ENCODE measurements at places on chromosomes 5 and 9.
A peak's percentile ranks its signal among the peaks of the same experiment; 100 is the strongest.

DNA sequence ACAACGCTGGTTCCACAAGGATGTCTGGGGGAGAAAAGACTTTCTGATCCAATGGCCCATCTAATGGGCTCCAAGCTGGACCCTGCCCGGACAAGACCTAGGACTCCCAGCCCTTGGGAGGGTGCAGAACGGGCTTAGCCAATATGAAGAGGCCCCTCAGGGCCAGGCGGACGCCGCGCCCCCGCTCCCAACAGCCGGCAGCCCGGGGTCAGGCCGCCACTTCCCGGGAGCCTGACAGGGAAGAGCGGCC is 493 bp downstream of the P4HA2 start:
- DNase-seq: no peak

- no peak for DNase-seq
Observed at GRCh38 chr9:76529653-76530052, 70.7 kb downstream of the GCNT1 start.

DNA sequence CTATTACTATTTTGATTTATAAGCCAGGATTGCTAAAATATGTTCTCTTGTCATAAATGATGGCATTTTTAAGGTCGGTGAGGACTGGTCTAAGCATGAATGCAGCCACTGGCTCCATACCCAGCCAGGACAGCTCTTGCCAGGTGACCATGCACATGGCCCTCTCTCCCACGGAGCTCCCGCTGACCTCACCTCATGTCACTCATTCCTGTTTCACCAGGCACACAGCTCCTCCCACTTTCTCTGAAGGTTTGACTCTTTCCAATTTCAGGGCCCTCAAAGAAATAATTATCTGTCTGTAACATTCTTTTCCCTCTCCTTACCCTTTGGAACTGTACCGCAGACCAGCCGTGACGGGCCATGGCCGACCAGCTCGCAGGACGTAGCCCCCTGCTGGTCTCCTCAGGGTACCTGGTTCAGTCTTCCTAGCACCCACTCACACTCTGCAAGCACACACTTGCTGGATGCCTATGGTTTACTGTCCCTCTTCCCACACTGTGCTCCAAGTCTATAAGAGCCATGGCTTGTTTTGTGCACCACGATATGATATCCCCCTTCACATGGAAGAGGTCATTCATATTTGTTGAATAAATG is 72.5 kb downstream of the LIFR start:
- no peak for DNase-seq

DNA sequence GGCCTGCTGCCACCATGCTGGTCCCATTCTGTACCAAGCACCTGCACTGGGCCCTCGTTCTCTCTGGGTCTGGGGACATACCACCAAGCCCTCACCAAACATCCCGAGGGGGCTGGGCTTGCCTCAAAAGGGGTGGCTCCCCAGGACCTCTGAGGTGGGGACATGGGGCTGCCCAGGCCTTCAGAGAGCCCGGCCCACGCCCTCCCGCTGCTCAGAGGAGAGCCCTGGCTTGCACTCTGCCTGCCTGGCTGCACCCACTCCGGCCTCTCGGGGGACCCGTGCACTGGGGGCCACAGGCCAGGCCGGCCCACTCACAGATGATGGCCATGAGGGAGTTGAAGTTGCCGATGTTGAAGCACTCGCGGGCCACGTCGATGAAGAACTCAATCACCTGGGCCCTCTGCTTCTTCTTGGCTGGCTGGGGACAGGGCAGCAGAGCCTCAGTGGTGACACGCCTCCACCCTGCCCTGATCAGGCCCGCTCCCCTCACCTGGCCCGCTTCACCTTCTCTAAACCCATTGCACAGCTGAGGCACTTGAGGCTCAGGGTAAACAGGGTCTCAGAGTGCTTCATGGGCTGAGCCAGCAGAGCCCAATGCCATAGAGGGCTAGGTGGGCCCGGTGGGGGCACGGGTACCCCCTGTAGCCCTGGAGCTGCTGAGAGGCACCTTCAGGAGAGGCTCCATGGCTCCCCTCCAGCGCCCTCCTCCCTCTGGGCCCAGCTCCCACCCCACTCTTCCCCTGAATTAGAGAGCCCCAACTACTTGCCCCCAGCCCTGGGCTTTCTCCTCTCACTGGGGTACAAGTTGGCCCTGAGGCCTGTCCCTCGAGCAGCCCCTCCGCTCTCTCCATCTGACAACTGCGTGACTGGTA is 47.7 kb upstream of the RNF130 start:
- no peak for DNase-seq

DNA sequence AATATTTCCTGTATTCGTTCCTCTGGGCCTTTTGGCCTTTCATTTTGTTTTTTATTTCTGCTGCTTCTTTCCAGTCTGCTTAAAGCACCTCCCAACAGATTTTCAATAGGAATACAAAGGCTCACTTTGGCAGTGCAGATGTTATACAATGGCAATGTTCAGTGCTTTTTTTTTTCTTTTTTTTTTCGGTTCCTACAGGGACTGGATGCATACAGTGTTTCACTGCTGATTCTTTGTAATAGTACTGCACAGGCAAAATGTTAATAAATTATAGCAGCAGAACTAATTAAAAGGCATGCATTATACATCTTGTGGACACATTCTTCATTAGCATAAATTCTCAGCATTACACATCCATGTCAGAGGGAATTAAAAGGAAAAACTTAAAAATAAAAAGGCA is 356.6 kb upstream of the C9orf72 start:
- DNase-seq: no peak

- no peak for DNase-seq
Observed at GRCh38 chr5:142602720-142603245, 83.1 kb downstream of the FGF1 start.

- no peak for DNase-seq
Observed at GRCh38 chr5:126682856-126683255, 82.1 kb downstream of the PHAX start.

GRCh38 chr9:88746029-88746742 is 211.2 kb downstream of the NXNL2 start:
- no peak for DNase-seq

- no peak for DNase-seq
Observed at GRCh38 chr9:115815786-115816185, 337.8 kb upstream of the PAPPA start.

DNA sequence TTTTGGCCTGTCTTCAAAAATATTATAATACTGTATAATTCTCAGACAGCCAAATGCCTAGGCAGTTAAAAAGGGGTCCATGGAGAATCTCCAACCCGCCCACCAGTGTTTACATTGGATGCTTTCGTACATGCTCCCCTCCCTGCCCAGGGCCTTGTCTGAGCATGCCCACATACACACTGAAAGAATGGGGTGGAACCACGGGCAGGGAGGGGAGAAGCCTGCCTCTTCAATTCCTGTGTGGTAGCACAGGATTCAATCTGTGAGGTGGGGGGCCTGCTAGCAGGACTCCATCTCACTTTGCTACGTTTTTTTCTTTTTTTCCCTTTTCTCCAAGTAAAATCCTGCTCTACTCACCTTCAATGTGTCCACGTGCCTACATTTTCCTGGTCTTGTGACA is 314.7 kb upstream of the GRAMD2B start:
- no peak for DNase-seq

- DNase-seq: no peak
Observed at GRCh38 chr5:3401635-3402034, 194.0 kb upstream of the IRX1 start.

GRCh38 chr5:90866333-90866732 is 307.7 kb downstream of the ADGRV1 start:
- DNase-seq: no peak

DNA sequence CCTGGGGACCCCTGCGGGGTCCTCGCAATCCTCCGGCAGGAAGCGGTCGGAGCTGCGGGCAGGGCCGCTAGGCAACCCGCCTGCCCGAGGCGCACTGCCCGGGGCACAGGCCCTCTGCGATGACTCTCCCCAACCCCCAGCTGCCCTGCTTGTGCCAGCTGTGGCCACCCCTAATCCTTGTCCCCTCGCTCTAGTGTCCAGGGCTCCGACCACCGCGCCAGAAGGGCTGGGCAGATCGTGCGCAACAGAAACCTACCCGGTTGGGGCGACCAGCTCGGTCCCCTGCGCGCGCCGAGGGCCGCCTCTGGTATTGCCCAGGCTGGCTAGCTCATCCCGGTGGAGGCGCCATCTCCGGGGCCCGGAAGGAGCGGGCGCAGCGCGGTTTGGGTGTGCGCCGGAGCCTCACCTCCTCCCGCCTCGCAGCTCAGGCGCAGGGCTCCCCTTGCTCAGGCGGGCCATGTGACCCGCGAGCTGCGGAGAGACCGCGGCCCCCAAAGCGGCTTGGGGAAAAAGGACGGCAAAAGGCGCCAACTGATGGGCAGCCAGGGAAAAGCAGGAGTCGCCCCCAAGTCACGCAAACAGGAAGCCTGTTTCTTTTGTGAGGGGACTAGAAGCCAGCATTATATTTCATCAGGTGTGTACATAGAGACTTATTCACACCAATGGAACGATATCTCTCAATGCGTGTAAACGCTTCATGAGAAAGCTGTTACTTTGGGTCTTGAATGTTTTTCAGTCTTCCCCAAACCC is 46.8 kb upstream of the RNF20 start:
- DNase-seq: peak; percentile 58

DNA sequence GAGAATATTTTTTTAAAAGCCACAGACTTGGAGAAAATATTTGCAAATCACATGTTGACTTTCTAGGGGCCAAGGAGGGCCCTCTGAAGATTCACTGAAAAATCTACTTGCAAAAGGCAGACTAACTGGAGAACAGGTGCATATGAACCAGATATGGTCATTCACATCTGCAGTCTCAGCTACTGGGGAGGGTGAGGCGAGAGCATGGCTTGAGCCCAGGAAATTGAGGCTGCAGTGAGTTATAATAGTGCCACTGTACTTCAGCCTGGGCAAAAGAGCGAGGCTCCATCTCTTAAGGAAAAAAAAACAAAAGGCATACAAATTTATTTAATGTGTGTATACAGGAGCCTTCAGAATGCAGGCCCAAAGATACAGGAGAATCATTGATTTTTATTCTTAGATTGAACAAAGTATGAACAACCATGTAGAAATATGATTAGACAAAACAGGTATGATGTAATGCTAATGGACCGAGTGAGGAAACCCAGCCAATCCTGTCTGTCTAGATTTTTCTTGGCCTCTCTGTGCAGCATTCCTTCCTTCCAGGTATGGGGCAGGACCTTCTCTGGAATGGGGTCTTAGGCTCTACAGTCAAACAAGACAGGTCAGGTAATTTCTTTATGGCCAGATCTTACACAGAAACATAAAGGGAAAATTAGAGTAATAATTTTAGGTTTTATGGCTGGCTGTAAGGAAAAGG is 15.3 kb upstream of the SLC27A6 start:
- no peak for DNase-seq

Data from activated CD8-positive, alpha-beta memory T cell treated with anti-CD3 and anti-CD28 coated beads, Interleukin-2, amount 50 U/mL, for 48 hours (primary cell).